NCI-H524 treated with DMSO at 0.1 percent for 48 hours (cell line): ENCODE measurements at places on chromosomes 3 and 15.
A peak's percentile ranks its signal among the peaks of the same experiment; 100 is the strongest.

DNA sequence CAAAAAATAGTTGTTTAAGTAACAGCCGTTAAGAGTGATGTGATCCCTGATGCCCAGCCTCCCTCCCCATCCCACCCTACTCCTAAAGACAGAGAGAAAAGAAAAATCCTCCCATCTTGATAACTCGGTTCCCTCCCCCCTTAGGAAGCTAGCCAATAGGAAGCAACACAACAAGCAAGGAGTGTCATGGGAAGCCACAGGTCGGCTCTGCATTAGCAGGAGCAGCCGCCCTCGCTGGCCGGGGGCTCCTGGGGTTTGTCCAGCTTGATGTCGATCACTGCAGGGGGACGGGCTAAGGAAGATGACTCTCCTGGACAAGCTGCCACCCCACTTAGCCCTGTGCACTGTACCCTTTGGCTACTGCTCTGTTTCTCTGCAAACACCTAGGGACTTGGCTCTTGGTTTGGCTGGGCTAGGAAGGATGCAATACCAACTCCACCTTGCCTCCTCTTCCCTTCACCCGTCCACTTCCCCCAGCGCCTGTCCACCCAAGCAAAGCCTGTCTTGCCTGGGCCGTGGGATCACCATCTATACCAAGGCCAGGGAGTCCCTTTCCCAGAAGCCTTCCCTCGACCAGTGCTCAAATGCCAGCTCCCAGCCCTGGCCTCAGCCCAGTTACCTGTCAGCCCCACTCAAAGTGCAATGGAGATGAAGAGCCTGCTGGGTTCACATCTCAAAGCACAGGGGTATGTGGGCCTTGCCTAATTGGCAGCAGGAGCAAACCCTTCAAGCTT is 23.1 kb downstream of the SRPRB start:
- DNase-seq: no peak

GRCh38 chr3:25558121-25558520 is 106.6 kb downstream of the TOP2B start:
- DNase-seq: no peak

GRCh38 chr15:77807115-77807514 is 174.4 kb upstream of the LINGO1 start:
- DNase-seq: no peak

DNA sequence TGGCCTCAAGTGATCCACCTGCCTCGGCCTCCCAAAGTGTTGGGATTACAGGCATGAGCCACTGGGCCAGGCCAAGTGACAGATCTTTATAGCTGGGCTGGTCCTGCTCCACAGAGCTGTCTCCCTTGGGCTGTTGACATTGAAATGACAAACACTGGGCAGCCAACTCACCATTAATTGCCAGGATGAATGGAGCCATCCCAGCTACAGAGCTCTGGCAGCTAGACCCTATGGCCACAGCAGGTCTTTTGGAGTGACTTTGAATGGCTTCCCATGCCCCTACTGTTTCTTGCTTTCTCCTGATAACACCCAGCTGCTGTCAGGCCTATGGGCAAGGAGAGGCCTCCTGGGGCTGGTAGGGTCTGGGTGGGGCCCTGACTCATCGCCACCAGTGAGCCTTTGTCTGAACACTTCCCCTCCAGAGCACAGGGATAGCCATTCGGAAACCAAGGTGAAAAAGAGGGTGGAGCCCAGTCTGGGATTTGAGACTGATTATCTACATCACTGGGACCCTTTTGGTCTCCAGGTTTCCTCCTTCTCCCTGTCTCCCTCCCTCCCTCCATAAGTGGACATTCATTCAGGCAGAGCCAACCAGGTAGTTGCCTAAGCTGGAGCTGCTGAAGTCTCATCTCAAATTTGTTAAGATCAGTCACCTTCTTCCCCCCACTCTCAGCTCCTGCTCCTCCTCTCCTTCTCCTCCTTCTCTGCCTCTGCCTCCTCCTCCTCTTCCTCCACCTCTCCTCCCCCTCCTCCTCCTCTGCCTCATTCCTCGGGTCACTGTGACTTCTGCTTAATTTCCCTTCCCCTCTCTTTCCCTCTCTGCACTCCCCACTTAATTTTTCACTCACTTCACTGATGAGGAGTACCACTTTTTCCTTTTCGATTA is 34.0 kb downstream of the BHLHE40 start:
- no peak for DNase-seq

DNA sequence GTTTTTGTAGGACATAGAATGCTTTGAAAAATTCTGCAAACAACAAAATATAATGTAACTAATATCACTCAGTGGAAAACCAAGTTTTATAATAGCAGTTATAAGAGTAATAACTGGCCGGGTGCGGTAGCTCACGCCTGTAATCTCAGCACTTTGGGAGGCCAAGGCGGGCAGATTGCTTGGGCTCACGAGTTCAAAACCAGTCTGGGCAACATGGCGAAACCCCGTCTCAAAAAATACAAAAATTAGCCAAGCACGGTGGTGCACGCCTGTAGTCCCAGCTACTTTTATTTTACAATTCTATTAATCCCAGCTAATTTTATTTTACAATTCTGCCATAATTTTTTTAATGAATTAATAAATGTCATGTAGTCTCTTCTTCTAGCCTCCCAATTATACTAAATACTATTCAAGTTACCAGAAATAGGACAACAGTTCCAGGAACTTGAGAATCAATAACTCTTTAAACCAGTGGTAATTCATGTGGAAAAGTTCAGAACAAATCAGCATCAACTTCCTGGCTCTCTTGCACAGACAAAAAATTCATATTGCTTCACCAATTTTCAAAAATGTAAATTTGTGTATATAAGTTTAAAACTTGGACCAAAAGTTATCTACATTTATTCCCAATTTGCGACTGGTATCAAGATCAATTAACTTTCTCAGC is 2.2 kb downstream of the DENND4A start:
- DNase-seq: no peak

DNA sequence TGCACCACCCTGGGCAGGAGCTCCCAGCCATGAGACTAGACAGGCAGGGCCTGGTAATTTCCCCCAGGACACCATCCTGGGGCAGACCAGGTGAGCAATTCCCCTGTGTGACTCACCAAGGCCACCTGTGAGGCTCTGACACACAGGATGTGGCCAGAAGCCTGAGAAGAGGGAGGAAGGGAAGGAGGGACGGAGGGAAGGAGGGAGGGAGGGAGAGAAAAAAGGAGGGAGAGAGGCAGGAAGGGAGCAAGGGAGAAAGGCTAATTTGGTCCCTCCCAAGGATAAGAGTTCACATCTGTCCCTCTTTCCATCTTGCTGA is 25.9 kb downstream of the WNT7A start:
- DNase-seq: no peak

GRCh38 chr15:86139828-86140227 is 60.2 kb downstream of the AGBL1 start:
- DNase-seq: no peak

DNA sequence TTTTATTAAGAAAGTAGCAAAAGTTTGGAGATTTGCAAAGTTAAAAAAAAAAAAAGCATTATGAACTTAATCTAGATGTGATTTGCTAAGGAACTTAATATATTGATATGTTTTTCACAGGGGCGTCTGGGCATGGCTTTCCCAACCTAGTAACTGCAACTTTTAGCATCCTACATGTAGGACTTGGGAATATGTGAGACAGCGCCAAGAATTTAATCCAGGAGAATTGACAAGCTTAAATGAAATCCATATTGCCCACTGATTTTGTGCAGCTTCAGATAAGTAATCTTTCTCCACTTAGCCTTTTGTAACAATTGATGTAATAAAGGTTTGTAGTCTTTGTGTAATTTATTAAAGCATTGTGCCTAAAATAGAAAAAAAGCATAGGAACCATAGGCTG is 982 bp upstream of the GABPB1 start:
- DNase-seq: no peak

DNA sequence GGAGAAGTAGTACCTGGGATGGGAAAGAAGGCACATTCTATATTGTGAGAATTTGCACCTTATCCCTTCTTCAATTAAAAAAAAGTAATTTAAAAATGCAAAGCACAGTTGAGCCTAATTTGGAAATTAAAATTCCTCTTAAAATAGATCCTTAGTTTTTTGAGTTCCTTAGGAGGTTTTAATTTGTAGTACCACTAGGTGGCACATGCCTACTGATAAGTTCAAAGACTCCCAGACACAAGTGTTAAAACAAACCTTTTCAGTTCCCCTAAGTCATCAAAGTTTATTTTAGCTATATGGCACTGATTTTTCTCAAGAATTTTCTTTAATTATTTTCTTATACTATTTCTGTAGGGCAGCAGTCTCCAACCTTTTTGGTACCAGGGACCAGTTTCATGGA is 127.6 kb upstream of the AZI2 start:
- DNase-seq: no peak

DNA sequence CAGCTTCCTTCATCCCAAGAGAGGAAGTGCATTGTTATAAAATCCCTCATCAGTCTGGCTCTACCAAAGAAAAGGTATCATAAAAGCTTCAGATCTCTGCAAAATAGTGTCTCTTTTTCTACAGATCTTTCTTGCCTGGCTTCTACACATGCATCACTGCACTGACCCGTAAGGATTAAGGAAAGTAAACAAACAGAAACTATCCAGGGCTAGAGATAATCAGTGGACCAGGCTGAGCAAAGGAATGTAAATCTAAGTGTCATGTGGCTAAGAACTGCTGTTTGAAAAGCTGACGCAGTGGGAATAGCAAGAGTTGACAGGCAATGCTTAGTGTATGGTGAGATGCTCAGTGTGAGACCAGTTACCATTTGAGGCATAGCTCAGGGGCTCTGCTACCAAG is 339.7 kb downstream of the IL5RA start:
- no peak for DNase-seq

GRCh38 chr15:70047386-70048197 is 50.1 kb downstream of the TLE3 start:
- DNase-seq: no peak

GRCh38 chr15:52208306-52208946 is 17.2 kb upstream of the GNB5 start:
- peak; percentile 44 for DNase-seq

GRCh38 chr15:64263567-64263966 is 92.4 kb downstream of the CSNK1G1 start:
- DNase-seq: no peak

GRCh38 chr15:62853114-62853840 is 189.3 kb upstream of the TPM1 start:
- DNase-seq: no peak

GRCh38 chr3:57918123-57918837 is 89.9 kb upstream of the FLNB start:
- DNase-seq: no peak

DNA sequence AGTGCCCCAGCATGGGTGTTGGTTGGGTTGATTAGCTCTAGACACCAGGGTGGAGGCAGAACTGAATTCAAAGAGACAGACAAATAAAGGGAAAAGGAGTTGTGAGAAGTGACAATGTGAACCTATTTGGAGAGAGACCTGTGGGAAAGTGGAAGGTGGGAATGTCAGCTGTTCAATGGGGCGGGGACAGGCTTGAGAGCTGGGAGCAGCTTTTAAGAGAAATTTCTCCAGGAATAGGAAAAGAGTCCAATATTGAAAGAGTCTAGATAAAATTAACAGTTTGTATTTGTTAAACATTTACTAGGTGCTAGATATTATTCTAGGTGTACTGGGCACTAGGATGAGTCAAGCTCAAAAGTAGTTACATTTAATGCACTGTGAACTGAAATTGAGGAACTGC is 225.3 kb downstream of the GAP43 start:
- DNase-seq: no peak

DNA sequence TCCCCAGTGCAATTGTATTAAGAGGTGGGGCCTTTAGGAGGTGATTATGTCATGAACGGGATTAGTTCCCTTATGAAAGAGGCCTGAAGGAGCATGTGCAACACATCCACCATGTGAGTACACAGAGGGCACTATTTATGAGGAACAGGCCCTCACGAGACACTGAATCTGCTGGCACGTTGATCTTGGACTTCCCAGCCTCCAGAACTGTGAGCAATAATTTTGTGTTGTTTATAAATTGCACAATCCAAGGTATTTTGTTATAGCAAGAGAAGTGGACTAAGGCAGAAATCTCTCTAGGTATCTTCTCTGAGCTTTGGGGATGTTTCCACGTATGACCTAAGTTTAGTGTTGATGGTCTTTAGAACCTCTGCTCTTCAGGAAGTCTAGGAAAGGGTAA is 149.3 kb upstream of the CBLB start:
- DNase-seq: no peak

DNA sequence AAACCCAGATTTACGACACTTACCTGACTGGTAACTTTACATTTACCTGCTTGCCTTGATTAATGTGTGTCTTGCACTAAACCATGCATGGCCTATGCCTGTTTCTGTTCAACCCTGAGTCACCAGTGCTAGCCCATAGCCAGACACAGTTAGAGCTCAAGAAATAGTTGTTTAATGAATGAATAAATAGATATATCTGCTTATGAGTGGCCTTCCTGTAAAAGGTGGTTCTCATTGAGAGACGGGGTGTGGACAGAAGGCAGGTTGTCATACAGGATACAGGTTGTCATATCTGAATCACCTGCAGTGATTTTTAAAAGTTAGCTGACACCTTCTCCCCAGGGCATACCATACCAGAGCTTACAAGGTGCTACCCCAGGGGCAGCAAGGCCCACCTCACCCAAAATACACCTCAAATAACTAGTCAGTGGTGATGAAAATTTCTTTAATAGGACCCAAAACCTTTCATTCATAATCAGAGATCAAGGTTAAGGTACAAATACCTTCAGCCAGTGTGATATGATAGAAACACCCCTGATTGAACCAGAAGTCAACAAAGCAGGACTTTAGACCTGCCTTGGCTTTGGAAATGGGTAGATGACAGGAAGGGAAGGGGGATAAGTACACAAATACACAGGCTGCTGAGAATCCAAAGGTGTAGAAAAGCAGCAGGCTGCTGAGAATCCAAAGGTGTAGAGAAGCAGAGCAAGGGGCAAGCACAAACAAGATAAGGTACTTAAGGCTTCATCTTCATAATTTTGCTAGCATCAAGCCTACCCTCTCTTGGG is 45.4 kb upstream of the TSC22D2 start:
- DNase-seq: no peak

DNA sequence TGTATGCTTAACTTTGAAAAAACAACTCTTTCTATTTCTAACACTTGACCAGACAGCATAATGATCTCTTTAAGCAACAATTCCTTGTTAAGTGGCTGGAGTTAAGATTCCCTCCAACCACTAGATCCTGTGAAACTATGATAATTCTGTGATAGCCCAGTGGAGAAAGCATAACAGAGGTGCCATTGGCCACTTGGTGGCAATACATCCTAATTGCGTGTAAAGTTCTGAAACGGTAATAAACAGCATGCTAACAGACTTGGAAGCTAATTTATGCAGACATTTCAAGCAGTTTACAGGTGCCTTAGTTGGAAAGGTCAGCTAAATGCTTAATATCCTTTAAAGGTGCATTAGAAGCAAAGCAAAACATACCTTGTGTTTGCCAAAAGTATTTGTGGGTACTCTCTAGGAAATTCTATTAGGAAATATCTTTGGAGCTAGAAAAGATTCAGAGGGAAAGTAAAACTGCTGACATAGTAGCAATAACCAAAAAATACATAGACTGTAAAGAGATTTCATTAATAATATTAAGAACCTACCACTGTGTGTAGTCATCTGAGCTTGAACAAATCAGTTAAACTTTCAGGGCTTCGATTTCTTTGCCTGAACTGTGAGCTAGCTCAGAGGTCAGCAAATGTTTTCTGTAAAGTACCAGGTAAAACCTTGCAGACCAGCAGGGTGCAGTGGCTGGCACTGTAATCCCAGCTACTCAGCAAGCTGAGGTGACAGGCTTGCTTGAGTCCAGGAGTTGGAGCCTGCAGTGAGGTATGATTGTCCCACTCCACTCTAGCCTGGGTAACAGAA is 19.0 kb upstream of the CSTA start:
- DNase-seq: no peak
